ENCODE measurements at places on chromosomes 4 and X.
A peak's percentile ranks its signal among the peaks of the same experiment; 100 is the strongest.

DNA sequence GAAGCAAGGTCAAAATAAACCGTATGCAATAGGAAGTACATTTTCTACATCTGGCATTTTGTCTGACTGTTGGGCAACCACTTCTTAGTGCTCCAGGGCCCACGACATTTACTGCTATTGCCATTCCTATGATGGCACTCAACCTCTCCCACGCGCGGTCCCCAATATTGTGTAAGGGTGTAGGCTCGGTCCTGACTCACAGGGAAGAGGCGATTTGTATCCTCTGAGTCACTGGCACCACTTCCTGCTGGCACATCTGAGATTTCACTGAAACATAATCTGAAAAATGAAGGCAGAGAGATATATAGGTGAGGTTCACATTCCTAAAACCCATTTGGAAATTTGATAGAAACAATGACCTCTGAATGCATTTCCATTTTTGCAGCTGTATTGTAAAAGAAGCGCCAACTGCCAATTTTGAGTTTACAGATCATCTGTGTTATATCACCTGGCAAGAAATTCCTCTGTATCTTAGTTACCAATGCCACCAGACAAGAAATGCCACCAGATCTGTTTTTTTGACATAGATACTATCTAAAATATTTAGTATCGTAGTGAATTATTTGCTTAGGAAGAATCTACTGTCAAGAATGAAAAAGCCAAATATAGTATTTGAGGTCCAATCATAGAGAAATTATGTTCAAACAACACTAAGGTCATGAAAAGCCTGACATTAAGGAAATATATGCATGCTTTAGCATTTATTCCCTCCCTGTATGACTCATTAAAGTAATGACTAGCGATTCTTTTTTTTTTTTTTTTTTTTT lies 9.8 kb downstream of the EREG start:
- H3K4me1 ChIP-seq = no peaks in the 10 kb centered on the region
- H3K27me3 ChIP-seq = no peaks in the 10 kb centered on the region
- H3K36me3 ChIP-seq = no peaks in the 10 kb centered on the region
- H3K4me3 ChIP-seq = no peak overlapping the region
- DNase-seq = no peak

DNA sequence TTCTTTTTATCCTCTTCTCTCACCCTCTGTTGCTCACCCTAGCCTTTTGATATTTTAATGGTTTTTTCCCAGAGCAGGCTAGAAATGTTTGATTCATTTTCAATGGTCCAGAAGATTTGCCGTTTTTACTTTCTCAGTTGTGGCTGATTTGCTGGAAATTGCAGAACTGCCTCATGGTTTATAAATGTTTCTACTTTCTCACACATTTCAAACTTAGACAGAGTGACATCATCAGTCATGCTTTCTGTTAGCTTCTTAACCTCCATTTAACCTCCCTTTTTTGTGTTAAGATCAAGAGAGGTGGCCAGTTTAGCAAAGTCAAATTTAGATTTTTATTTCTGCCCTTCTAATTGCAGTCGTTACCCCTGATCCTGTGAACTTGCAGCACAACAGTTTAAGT lies 8.7 kb downstream of the RXFP1 start:
- no peaks in the 10 kb centered on the region for H3K36me3 ChIP-seq
- no peak for DNase-seq
- H3K27ac ChIP-seq = no peak overlapping the region

GRCh38 chr4:74543983-74544382 lies 99.0 kb downstream of the AREG start:
- no peak overlapping the region for H3K4me3 ChIP-seq
- peaks cover 9% of the 10 kb centered on the region for H3K4me1 ChIP-seq
- H3K27me3 ChIP-seq = no peaks in the 10 kb centered on the region
- DNase-seq = no peak
- H3K36me3 ChIP-seq = no peaks in the 10 kb centered on the region

GRCh38 chr4:176271749-176272148 lies 2.7 kb upstream of the ASB5 start:
- H3K4me1 ChIP-seq = peaks cover under 1% of the 10 kb centered on the region
- no peak overlapping the region for H3K4me3 ChIP-seq
- H3K27me3 ChIP-seq = no peaks in the 10 kb centered on the region
- no peaks in the 10 kb centered on the region for H3K36me3 ChIP-seq
- no peak overlapping the region for H3K27ac ChIP-seq
- DNase-seq = no peak

DNA sequence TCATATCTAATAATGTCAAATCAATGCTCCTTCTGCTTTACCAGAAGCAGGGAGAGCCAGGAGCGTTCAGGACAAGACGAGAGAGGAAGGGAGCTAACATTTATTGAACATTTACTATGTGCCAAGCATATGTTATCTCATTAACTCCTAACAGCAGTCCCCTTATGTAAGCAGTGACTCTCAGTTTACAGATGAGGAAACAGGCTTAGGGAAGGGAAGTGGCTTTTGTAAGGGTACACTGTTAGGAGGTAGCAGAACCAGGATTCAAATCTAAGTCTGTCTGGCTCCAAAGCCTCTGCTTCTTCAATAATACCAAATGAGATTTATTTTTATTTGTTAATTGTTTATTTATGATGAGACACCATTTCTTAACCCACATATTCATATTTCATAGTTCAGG lies 2.6 kb upstream of the STARD8 start:
- H3K27me3 ChIP-seq = peaks cover 13% of the 10 kb centered on the region
- DNase-seq = no peak
- H3K4me3 ChIP-seq = no peak overlapping the region
- no peak overlapping the region for H3K27ac ChIP-seq
- peaks cover 1% of the 10 kb centered on the region for H3K4me1 ChIP-seq
- no peaks in the 10 kb centered on the region for H3K36me3 ChIP-seq

DNA sequence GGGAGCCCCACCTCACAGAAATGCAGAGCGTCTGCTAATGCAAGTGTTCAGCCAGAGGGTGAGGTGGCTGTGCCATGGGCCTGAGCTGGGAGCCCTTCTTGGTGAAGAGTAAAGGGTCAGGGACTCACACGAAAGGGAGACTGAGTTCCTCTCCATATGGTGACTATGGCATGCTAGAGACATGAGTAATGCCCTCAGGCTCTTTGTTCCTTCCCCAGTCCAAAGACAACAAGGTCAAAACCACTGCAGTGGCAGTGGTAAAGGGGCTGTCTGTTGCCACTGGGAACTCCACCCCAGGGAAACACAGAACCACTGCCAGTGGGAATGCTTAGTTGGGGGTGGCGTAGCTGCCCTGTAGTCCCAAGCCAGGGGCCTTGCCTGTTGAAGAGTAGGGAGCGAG lies 22.4 kb downstream of the RAB40AL start:
- H3K27me3 ChIP-seq = no peaks in the 10 kb centered on the region
- H3K4me1 ChIP-seq = no peaks in the 10 kb centered on the region
- no peak for DNase-seq
- H3K36me3 ChIP-seq = no peaks in the 10 kb centered on the region

GRCh38 chrX:109959356-109959871 lies 43.5 kb upstream of the TMEM164 start:
- no peak overlapping the region for H3K27ac ChIP-seq
- H3K4me1 ChIP-seq = peaks cover 2% of the 10 kb centered on the region
- DNase-seq = no peak
- peaks cover 5% of the 10 kb centered on the region for H3K27me3 ChIP-seq

- no peak overlapping the region for H3K4me3 ChIP-seq
- H3K27me3 ChIP-seq = no peaks in the 10 kb centered on the region
- no peak overlapping the region for H3K27ac ChIP-seq
Observed at GRCh38 chr4:99855678-99856077, 38.5 kb downstream of the LAMTOR3 start.

GRCh38 chr4:151917145-151917734 lies 156.4 kb upstream of the GATB start:
- H3K4me3 ChIP-seq = no peak overlapping the region
- no peak overlapping the region for H3K27ac ChIP-seq
- H3K36me3 ChIP-seq = no peaks in the 10 kb centered on the region
- H3K27me3 ChIP-seq = peaks cover 11% of the 10 kb centered on the region

- H3K4me1 ChIP-seq = peaks cover 14% of the 10 kb centered on the region
- H3K4me3 ChIP-seq = peak overlapping the region; percentile 82
- H3K27me3 ChIP-seq = no peaks in the 10 kb centered on the region
- DNase-seq = no peak
- peaks cover 12% of the 10 kb centered on the region for H3K36me3 ChIP-seq
- peak overlapping the region; percentile 75 for H3K27ac ChIP-seq
Observed at GRCh38 chrX:47649781-47650163, 591 bp downstream of the ELK1 start.

DNA sequence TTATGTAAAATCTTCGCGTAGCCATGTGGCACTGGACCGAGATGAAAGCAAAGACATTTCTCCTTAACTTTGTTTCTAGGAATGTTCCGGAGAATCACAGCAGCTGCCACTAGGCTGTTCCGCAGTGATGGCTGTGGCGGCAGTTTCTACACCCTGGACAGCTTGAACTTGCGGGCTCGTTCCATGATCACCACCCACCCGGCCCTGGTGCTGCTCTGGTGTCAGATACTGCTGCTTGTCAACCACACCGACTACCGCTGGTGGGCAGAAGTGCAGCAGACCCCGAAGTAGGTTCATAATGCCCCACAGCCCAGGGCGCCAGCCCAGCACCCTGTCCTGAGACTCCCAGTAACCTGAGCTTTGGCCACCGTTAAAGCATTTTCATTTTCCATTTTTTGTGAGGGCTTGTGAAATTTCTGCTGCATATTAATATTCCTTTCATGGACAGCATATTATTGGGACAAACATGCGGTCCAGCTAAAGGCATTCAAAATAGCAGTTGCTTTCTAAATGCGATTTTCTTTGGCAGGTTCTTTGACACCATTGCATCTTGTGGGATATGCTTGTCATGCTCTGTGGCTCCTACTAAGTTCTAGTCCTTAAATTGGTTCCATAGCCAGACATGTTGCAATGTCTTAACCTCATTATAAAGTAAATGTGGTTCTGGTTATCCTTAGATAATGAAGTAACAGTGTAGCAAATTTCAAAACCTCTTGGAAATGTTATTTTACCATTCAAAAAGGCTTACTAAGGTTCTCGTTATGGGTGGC lies 49.1 kb upstream of the MSANTD1 start:
- H3K4me1 ChIP-seq = no peaks in the 10 kb centered on the region
- H3K4me3 ChIP-seq = no peak overlapping the region
- no peaks in the 10 kb centered on the region for H3K27me3 ChIP-seq
- DNase-seq = no peak

DNA sequence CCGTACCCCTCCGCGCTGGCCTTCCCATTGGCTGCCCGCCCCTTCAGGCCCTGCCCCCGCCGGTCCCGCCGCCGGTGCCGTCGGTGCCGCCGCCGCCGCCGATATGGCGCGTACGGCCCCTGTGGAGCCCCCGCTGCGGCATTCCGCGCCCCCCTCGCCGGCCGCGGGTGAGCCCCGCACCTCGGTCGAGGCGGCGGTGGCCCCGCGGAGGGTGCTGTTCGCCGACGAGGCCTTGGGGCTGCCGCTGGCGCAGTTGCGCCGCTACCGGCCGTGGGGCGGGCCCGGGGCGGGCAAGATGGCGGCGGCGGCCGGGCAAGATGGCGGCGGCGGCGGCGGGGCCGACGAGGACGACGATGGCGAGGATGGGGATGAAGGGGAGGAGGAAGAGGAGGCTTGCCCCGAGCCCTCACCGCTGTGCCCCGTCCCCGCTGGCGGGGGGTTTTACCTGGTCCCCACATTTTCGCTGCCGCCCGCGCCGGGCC lies at the start of gene PPP1R3F:
Gene PPP1R3F, plus strand, starts transcription at position 27 of the 482 bp plus-strand sequence. Its CDS starts 77 bp downstream, at position 104.
- H3K4me1 ChIP-seq = peaks cover 19% of the 10 kb centered on the region
- H3K27ac ChIP-seq = peak within 1 kb of the TSS; percentile 100
- peak within 1 kb of the TSS; percentile 94 for H3K4me3 ChIP-seq
- no peaks in the 10 kb centered on the region for H3K27me3 ChIP-seq

GRCh38 chrX:138771047-138771446 lies 59.5 kb upstream of the FGF13 start:
- no peak for DNase-seq
- H3K27me3 ChIP-seq = no peaks in the 10 kb centered on the region
- H3K27ac ChIP-seq = no peak overlapping the region
- H3K4me1 ChIP-seq = no peaks in the 10 kb centered on the region
